Naive B cell (primary cell): ENCODE measurements at places on chromosomes 12 and 14. TPM values are rescaled to one million over a fixed set of nuclear protein-coding genes. Genes with fewer than 3 reads are reported as not detected.

The AKAP5 gene
- 0.17 TPM for polyA plus RNA-seq

The C12orf50 gene
- polyA plus RNA-seq: not detected

The ATP5F1B gene
- 811 TPM for polyA plus RNA-seq

The PIWIL1 gene
- not detected for polyA plus RNA-seq

The ALG10 gene
- polyA plus RNA-seq: 6.6 TPM

The HEATR5A gene
- 11.9 TPM for polyA plus RNA-seq

The NT5DC3 gene
- polyA plus RNA-seq: 1.3 TPM

The NACA gene
- 1,272 TPM for polyA plus RNA-seq

The FOXA1 gene
- not detected for polyA plus RNA-seq

The PRIMA1 gene
- not detected for polyA plus RNA-seq

The NANOG gene
- polyA plus RNA-seq: not detected

The KLRG1 gene
- polyA plus RNA-seq: 5.1 TPM

The KLRC2 gene
- polyA plus RNA-seq: not detected

The DNAJC22 gene
- not detected for polyA plus RNA-seq

The RPL10L gene
- polyA plus RNA-seq: not detected

The PRH2 gene
- polyA plus RNA-seq: not detected

The FAM90A1 gene
- polyA plus RNA-seq: not detected

DNA sequence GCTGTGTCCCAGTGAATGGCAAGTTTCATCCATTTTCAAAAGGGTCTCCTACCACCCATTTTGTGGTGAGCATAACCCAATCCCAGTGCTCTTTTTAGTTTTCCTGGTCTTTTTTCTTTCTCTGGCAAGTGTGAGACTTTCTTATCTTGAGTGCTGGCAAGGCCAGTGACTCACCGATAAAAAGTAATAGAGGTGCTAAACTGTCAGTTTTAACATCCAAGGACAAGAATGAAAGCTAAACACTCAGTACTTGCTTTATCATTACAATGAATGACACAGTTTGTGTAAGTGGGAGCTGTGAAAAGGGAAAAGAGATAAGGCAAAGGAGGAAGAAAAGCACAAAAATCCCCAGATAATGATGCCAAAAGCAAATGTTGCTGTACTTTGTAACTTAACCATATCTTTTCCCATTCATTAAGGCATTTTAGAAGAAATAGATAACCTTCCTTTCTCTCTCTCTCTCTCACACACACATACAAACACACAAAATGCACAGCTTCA is 4.9 kb upstream of the LRIG3 start:
- no peak for DNase-seq

- DNase-seq: no peak
Observed at GRCh38 chr12:10339053-10339840, 31.6 kb downstream of the KLRD1 start.

GRCh38 chr12:111166779-111167540 is 201.9 kb downstream of the PHETA1 start:
- no peak for DNase-seq

- DNase-seq: no peak
Observed at GRCh38 chr12:122227341-122227740, 1.5 kb upstream of the DIABLO start.

- DNase-seq: no peak
Observed at GRCh38 chr12:2273288-2273687, 220.5 kb downstream of the CACNA1C start.

GRCh38 chr12:57894399-57895292 is 46.7 kb upstream of the ATP23 start:
- DNase-seq: no peak

- no peak for DNase-seq
Observed at GRCh38 chr14:67765192-67765834, 51.1 kb downstream of the ZFYVE26 start.

DNA sequence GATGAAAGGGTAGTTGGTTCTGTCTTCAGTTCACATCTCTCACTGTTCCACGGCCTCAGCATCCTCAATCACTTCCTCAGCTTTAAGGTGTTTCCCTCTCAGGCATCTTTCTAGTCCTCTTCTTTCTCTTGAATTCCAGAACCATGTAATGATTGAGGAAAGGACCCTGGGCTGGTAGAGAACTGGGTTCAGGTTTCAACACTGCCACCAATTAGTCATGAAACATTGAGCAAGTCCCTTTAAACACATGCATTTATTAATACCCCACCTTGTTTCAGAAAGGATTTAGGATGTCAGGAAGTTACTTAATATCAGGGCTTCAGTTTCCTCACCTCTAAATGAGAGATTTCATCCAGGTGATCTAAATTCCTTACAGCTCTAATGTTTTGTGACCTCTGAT is 7.2 kb downstream of the DMAC2L start:
- DNase-seq: no peak

DNA sequence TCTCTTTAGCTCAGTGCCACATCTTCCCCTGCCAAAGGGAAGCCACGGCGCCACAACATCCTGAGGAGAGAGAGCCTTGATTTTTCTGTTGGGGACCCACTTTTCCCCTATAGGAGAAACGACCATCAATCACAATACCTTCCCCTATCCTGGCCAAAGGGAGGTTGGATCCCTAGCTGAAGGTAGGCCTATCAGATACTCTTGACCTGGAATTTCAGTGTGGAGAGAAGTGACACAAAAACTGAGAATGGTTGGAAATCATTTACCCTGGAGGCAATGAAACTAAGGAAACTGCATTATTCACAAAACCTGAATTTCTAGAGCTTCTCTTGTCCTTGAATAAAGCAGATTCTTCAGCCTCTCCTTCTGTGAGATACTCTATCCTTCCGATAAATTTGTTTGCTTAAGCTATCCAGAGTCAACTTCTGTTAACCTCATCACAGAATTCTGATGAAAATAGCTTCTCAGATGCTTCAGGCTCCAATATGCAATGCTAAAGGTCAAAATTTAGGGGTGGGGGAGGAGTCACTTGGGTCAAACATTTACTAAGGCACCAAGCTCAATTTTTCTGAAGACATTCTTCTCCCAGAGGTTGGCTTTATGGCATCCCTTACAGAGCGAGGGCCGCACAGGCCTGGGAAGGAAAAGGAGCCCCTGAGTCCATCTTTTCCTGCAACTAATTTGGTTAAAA is 27.0 kb upstream of the DUSP6 start:
- DNase-seq: no peak

GRCh38 chr12:92136026-92136730 is 9.5 kb downstream of the BTG1 start:
- DNase-seq: no peak

DNA sequence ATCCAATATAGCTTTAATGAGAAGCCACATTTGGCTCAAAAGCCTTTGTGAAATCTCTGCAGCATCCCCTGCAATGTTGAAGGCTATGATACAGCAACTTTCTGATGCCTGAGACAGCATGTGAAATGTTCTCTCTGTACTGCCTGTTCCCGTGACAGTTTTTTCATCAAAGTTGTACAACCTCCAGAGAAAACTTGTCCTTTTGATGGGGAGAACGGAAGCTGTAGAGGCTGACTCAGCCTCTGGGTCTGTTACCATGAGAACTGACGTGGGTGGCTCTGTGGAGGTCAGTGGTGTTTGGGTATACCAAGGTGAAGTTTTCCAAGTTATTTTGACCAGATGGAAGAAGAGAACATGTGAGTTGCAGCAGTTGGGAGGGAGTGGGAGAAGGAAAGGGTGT is 17.0 kb downstream of the SLC4A8 start:
- no peak for DNase-seq

- peak; percentile 51 for DNase-seq
Observed at GRCh38 chr12:42568952-42569915, 20.3 kb downstream of the PRICKLE1 start.

GRCh38 chr14:104938436-104938835 is 13.8 kb downstream of the PLD4 start:
- no peak for DNase-seq

DNA sequence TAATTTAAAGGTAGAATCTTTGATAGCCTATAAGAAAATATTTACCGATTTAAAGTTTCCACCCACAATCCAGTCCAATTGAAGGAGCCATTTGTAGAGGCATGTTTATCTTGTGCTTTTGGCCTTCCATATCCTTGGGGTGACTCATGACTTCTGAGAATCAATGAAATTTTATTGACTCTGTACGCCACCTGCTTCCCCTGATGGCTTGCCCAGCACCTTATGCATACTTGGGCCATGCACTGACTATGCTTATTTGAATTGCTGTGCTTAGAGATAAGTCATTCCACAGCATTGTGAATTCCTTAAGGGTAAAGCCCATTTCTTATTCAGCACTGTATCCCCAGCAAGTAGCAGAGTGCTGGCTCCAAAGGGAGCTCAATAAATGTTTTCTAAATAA is 954.8 kb upstream of the SEL1L start:
- no peak for DNase-seq

DNA sequence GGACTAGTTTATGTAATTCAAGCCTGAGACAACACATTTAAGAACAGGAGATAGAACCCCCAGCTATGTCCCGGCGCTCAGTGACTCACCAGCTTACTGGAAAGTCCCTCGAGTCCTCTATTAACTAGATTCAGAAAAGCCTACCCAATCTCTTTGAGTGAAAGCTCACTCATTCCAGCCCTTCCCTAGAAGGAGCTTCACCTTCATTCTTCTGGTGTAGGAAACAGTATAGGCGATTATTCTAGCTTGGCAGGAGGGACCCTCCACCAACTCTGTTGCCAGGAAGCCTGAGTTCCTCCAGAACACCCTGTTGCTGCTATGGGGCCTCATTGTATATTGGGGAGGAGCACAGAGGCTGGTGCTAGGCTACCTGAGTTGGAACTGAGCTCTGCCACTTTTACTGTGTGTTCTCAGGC is 57.2 kb upstream of the AEBP2 start:
- no peak for DNase-seq

- no peak for DNase-seq
Observed at GRCh38 chr12:8501720-8502119, 11.6 kb upstream of the CLEC4D start.

DNA sequence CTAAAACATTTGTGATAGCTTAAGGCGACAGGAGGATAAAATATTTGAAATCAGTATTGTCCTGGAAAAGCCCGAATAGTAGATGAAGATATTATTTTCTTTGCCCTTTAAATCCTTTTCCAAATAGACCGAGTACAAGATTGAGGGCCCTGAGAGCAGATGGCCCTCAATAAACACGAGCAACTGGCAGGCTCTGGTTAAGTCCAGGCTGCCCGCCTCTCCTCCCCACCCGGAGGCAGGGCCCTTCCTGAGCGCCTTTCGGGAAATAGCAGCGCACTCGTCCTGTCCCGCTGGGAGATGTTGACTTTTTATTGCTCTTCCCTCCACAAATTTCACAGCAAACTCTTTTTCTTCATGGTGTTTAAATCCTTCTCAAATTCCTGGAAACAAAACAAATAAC is 50.8 kb upstream of the MAX start:
- DNase-seq: no peak

GRCh38 chr12:106919910-106920544 is 35.7 kb upstream of the TMEM263 start:
- peak; percentile 29 for DNase-seq

DNA sequence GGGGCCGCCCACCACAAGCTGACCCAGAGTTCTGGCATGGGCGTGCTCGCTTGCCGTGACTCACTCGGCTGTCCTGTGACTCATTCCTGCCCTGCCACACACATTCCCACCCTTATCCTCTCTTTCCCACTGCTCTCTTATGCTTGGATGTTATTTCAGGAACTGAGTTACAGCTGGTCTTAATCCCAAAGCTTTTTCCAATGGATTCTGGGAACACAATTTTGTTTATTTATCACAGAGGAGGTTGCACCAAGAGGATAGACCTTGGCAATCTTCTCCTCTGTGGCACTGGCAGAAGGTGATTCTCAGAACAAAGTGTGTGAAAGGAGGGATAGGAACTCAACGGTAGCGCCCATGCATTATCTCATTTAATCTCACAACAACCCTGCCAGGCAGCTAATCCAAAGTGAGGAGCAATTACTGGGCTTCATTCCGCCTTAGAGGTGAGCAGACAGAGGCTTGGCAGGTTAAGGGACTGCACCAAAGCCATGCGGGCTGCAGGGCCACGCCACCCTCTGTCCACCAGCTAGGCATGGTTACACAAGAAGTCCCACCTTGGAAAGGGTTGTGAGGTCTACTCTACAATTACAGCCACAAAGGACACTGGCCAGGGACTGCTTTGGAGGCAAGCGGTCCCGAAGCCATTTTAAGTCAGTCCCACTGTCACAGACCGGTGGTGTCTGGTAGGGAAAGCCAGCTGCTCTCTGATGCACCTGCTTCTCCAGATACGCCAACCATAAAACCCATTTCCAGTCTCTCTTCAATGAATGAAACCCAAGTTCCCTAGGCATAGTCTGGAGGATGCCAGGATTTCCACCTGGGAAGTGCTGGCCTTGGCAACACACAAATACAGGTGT is 32.9 kb downstream of the SYNE3 start:
- DNase-seq: no peak

GRCh38 chr14:45253754-45254310 is 830 bp upstream of the MIS18BP1 start:
- no peak for DNase-seq

- no peak for DNase-seq
Observed at GRCh38 chr14:104424406-104425072, 155.0 kb upstream of the C14orf180 start.

- no peak for DNase-seq
Observed at GRCh38 chr12:6548556-6548955, 7.3 kb downstream of the IFFO1 start.

DNA sequence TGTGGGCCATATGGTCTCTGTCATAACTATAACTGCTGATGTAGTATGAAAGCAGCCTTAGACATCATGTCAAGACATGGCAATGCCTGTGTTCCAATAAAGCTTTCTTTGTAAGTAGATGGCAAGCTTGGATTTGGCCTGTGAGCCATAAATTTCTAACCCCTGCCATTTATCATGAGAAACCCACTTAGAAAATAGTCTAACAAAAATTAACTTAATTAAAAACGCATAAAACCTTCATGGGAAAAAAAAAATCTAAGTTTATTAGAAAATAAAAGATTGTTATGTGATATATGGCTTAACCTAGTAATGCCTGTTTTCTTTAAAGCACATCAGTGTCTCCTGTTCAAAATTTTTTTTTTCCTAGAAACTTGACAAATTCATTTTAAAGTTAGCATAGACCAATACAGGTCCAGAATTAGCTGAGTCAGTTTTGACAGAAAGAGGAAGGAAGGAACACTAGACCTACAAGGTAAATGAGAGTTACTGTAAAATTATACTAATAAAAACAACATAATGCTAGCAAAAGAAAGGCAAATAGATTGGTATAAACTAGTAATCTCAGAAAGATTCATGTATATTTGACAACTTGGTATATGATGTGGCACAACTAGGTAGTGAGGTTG is 68.2 kb downstream of the USP15 start:
- no peak for DNase-seq

DNA sequence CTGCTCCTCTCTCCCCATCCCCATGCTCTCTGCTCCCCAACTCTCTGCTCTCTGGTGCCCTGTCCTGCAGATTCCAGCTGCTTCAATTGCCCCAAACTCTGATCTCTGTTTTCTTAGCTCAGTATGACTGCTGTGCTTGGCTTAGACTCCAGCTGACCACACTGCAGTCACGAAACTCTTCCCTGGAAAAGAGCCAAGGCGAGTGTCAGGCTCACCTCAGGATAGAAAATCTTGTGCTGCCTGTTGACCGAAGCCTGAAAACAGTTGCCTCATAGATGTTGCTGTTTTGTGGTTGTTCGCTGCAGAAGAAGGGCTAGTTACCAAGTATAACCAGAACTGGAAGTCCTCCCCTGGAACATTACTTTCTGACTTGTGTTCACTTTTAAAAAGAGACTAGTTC is 6.7 kb upstream of the STON2 start:
- DNase-seq: no peak

- DNase-seq: no peak
Observed at GRCh38 chr12:67609226-67609870, 39.2 kb upstream of the DYRK2 start.

GRCh38 chr12:46660276-46660675 is 165.5 kb downstream of the SLC38A4 start:
- DNase-seq: no peak

- no peak for DNase-seq
Observed at GRCh38 chr12:22321018-22321605, 13.4 kb downstream of the ST8SIA1 start.

GRCh38 chr14:52069307-52070050 is 620 bp upstream of the NID2 start:
- DNase-seq: peak; percentile 17
